Stimulated activated CD4-positive, alpha-beta T cell treated with anti-CD3 and anti-CD28 coated beads, Interleukin-2, amount 100 ng/mL, for 24 hours (primary cell): ENCODE measurements at places on chromosomes 6 and 20.

DNA sequence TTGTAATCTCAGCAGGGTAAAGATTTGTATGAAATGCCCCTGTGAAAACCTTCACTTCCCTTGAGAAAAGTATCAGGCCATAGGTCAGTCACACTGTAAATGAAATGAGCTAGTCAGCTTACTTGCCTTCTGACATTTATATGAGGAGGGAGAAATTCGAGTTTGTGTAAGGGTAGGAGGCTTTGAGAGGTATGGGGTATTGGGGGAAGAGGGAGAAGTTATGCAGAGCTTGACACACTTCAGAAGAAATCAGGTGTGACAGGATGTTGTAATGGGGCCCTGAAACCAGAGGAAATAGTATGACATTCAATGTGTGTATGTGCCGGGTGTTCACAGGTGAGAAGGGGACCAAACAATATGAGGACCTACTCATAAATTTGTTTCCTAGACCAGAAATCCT is 64.2 kb upstream of the CCN6 start:
- DNase-seq, result no peak

DNA sequence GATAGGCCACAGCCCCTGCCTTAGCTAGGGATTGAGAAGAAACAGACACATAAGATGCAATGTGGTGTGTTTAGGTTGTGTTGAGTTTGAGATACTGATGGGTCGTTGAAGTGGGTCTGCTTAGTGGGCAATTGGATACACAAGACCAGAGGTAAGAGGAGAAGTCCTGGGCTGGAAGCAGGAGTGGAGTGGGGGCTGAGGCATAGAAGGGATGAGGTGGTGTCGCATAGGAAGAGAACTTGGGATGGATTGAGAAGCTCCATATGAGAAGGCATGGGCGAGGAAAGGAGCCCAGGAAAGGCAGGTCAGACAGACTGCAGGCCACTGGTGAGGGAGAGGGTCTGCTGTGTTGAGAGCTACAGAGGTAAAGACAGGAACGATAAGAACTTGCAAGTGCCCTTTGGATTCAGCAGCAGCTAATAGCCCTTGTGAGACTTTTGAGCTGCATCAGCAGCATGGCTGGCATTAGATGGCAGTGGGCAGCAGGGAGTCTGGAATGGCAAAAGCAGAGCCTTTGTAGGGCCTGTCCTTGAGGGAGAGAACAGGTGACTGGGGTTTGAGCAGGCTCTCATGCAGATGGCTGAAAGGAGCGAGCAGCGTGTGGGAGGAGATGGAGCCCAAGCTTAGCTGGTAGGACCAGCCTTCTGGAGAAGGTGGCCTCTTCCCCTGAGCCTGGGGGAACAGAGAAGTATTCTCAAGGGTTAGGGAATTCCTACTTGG is 33.2 kb downstream of the PLCG1 start:
- no peak for DNase-seq

GRCh38 chr6:46715141-46715540 is 20.0 kb downstream of the PLA2G7 start:
- DNase-seq, result no peak

- DNase-seq, result no peak
Observed at GRCh38 chr20:25071734-25072133, 10.2 kb downstream of the VSX1 start.

DNA sequence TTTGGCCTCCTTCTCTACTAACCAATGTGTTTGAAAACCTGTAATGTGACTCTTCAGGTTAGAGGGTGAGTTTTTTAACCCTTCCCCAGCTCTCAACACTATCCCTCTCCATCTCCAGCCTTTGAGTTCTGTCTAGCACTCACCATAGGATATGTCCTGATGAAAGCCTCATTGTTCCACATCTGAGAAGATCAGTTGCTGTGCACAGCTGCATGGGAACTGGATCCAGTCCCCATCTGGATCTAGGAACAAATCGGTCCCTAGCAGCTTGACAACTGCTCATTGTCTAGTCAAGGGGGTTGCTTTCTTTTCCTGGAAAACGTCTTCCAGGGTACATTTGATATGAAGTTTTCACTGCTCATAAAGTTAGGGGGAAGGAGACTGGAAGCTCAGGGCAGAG is 45.4 kb upstream of the AGPAT4 start:
- DNase-seq, result no peak
